ENCODE measurements at places on chromosomes 16 and 17. TPM values are rescaled to one million over a fixed set of nuclear protein-coding genes. Genes with fewer than 3 reads are reported as not detected.

CA4 gene
- total RNA-seq, result not detected

PIRT gene
- not detected for total RNA-seq

SPN gene
- total RNA-seq, result not detected

EPX gene
- not detected for total RNA-seq

ST6GALNAC1 gene
- total RNA-seq, result not detected

CPNE7 gene
- 9.4 TPM for total RNA-seq

CACNG5 gene
- not detected for total RNA-seq

GEMIN4 gene
- 16.2 TPM for total RNA-seq

CETP gene
- total RNA-seq, result not detected

SCARF1 gene
- 0.34 TPM for total RNA-seq

ABCA10 gene
- not detected for total RNA-seq

KRTAP4-9 gene
- total RNA-seq, result not detected

CIITA gene
- total RNA-seq, result not detected

All from Caki2 (cell line).